Heart left ventricle (tissue), 16 donors: ENCODE measurements at places on chromosomes 5 and 9. TPM values are rescaled to one million over a fixed set of nuclear protein-coding genes. Genes with fewer than 3 reads are reported as not detected.
A peak's percentile ranks its signal among the peaks of the same experiment; 100 is the strongest.

- H3K4me3 ChIP-seq = no peak overlapping the region
- H3K27me3 ChIP-seq = no peaks in the 10 kb centered on the region
- peaks cover 82% of the 10 kb centered on the region for H3K36me3 ChIP-seq
- DNase-seq = no peak
These were observed 47.0 kb downstream of the TJP2 start for GRCh38 chr9:69221036-69221435.

DNA sequence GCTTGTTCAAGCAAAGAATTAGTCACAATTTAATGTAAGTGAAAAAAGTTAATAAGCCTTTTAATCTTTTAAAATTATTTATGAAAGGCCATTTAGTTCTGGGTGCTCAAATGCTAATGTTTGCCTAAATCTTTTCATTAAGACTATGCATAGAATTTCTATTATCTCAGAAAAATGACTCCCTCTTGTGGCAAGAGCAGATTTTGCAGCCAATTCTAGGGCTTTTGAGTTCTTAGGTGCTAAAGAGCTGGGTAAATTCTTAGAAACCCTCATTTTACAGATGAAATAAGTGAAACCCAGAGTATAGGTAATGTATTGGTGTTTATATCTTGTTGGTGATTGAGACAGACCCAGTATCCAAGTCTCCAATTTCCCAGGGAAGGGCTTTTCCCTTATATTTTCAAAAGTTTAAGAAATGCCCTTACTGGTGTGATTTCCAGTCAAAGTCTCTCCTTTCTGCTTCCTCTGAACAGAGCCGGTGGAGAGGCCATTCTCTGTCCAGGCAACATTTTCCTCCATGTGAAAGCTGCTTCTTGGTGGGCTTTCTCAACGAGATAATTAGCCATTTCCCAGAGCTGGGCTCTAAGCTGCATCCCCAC is 24.1 kb upstream of the PCSK5 start:
- H3K36me3 ChIP-seq = no peaks in the 10 kb centered on the region
- no peak overlapping the region for H3K4me3 ChIP-seq
- no peak overlapping the region for H3K27ac ChIP-seq
- peak; percentile 44 for DNase-seq

The CNTNAP3 gene
- total RNA-seq = 12.4 TPM

DNA sequence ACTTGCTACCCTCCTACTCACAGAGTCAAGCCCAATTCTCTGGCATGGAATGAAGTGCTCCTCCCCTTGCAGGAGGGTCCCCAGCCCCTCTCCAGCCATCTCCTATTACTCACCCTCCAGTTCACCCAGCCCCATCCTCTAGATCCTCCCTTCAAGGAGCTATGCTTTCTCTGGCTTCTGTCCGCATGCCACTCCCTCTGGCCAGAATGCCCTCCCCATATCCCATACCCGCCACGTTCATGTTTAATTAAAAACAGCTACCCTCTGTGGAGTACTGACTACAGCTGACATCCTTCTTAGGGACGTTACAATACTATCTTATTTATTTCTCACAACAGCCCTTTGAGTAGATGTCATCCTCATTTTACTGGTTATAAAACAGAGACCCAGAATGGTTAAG is 3.0 kb downstream of the F2R start:
- H3K27ac ChIP-seq = no peak overlapping the region
- H3K27me3 ChIP-seq = peaks cover 25% of the 10 kb centered on the region
- H3K4me1 ChIP-seq = peaks cover 34% of the 10 kb centered on the region
- H3K4me3 ChIP-seq = peak overlapping the region; percentile 83

DNA sequence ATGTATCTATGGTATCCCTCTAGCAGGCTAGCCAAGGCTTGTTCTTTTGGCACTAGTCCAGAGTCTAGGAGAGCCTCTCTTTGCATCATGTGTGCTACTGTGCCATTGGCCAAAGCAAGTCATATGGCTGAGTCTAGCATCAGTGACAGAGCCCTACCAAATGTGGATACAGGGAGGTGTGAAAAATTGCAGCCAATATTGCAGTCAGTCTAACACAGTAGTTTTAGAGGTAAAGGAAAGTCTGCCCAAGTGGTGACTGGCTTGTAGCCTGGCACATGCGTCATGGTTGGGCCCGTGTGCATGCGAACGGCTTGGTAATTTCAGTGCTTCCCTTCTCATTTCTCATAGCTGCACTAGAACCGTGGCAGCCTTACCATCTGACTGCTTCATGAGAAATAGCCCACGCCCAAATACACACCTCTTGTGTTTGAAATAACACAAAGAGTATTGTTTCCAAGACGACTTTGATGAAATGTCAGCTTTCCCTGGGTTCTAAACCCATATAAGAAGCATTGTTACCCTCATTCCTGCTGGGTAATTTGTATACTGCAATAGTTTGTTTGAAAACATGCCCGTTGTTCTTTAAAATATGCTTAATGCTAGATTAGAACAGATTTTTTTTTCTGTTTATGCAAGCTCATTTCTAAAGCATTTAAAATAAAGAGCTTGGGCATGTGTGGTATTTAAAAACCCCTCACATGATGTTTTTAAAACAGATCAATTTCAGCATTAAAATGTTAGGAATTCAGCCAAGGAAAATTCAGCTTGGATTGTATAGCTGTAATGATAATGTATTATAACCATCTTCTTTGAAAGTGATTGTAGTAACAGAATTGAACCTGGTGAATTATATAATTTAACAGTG is 113.2 kb downstream of the TLE4 start:
- H3K4me1 ChIP-seq = no peaks in the 10 kb centered on the region
- no peaks in the 10 kb centered on the region for H3K36me3 ChIP-seq
- DNase-seq = no peak
- H3K27me3 ChIP-seq = no peaks in the 10 kb centered on the region
- H3K27ac ChIP-seq = no peak overlapping the region

The FABP6 gene
- 1.3 TPM for total RNA-seq

- no peak for DNase-seq
- H3K4me1 ChIP-seq = no peaks in the 10 kb centered on the region
- no peaks in the 10 kb centered on the region for H3K27me3 ChIP-seq
- H3K4me3 ChIP-seq = no peak overlapping the region
These were observed 18.5 kb downstream of the STC2 start for GRCh38 chr5:173309731-173310130.

GRCh38 chr9:117734523-117735314 is 30.5 kb downstream of the TLR4 start:
- no peaks in the 10 kb centered on the region for H3K27me3 ChIP-seq
- peaks cover 4% of the 10 kb centered on the region for H3K4me1 ChIP-seq
- no peak overlapping the region for H3K27ac ChIP-seq
- no peak overlapping the region for H3K4me3 ChIP-seq

The CCDC183 gene
- total RNA-seq = 0.99 TPM

DNA sequence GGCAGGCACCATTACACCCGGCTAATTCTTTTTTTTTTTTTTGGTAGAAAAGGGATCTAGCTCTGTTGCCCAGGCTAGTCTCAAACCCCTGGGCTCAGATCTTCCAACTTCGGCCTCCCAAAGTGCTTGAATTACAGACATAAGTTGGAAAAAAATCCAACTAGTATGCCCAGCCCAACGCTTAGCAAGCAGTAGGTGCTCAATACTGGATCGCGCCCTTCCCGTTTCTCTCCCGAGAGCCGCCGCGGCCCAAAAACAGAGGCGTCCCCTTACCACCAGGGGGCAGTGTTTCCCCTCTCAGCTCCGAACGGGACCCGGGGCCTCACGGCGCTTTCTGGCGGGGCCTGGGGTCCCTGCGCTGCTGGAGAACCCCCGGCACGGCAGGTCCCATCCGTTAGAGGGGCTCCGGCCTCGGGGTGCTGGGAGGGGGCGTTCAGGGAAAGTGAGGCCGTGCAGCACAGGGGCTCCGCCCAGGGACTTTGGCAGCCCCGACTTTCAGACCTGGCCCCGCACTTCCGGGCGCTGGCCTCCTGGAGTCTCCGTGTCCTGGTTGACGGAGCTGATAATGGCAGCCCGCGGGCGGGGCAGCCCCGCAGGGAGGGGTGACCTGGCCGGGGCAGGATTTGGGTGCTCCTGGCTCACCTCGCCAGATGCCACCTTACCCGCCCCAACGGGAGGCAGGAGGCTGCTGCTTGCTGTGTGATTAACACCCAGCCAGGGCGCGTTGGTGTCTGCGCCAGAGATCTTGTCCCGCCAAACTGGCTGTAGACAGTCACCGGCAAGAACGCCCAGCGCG is 15.2 kb downstream of the PTGES start:
- H3K27ac ChIP-seq = peak overlapping the region; percentile 48
- peak overlapping the region; percentile 50 for H3K4me3 ChIP-seq
- H3K36me3 ChIP-seq = no peaks in the 10 kb centered on the region
- H3K27me3 ChIP-seq = no peaks in the 10 kb centered on the region
- H3K4me1 ChIP-seq = no peaks in the 10 kb centered on the region

The PPP2R2B gene
- 0.22 TPM for total RNA-seq

- H3K36me3 ChIP-seq = no peaks in the 10 kb centered on the region
- no peaks in the 10 kb centered on the region for H3K27me3 ChIP-seq
- H3K4me3 ChIP-seq = no peak overlapping the region
These were observed 198.3 kb downstream of the PLK2 start for GRCh38 chr5:58261605-58262004.

DNA sequence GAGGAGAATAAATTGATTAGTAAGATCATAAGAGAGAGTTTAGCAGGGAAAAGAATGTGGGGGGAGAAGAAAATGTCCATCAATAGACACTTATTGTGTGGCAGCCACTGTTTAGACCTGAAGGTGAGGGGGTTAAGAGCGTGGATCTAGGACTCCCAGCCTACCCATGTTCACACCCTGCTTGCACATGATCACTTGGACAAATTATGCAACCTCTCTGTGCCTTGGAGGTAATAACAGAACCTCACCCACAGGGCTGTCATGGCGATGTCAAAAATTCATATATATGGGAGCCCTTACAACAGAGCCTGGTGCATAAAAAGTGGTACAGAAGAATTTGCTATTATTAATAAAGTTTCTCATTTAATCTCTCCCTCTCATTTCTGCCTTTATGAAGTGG is 86.0 kb upstream of the EQTN start:
- H3K27ac ChIP-seq = no peak overlapping the region
- H3K4me1 ChIP-seq = no peaks in the 10 kb centered on the region
- DNase-seq = no peak
- H3K4me3 ChIP-seq = no peak overlapping the region
- no peaks in the 10 kb centered on the region for H3K36me3 ChIP-seq

GRCh38 chr9:123656565-123656964 is 273.4 kb downstream of the DENND1A start:
- H3K4me3 ChIP-seq = no peak overlapping the region
- no peaks in the 10 kb centered on the region for H3K36me3 ChIP-seq
- DNase-seq = no peak

The ZDHHC21 gene
- 8.1 TPM for total RNA-seq

DNA sequence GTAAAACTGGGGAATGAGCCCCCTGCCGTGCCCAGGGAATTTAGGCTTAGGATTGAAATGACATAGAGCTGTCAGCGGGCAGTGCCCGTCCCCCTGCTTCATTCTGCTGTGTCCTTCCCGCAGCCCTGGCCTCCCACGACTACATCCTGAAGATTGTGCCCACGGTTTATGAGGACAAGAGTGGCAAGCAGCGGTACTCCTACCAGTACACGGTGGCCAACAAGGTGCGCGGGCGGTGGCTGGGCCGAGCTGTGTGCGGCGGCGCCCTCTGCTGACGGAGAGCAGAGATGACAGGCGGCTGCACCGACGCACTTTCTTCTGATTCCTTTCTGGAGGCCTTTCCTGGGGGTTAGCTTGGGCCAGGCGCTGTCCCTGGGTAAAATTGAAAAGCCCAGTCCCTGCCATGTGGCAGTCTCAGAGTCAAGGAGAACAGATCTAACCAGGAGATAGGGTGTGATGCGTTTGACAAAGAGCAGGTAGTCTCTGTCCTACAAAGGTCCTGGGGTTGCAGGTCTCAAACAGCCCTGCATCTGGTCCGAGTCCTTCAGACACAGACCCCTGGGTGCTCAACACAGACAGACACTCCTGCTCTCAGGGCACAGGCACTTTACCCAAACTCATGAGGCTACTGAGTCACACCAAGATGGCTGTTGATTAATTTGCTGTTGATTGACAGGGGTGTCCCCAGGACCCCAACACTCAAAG is 26.8 kb upstream of the RPL26L1 start:
- peak overlapping the region; percentile 72 for H3K27ac ChIP-seq
- peaks cover 8% of the 10 kb centered on the region for H3K4me1 ChIP-seq
- H3K27me3 ChIP-seq = no peaks in the 10 kb centered on the region
- peak; percentile 76 for DNase-seq
- H3K4me3 ChIP-seq = no peak overlapping the region
- H3K36me3 ChIP-seq = peaks cover 30% of the 10 kb centered on the region

- no peak overlapping the region for H3K27ac ChIP-seq
- H3K4me3 ChIP-seq = no peak overlapping the region
- DNase-seq = no peak
- no peaks in the 10 kb centered on the region for H3K27me3 ChIP-seq
- peaks cover 9% of the 10 kb centered on the region for H3K4me1 ChIP-seq
These were observed 200.4 kb downstream of the SREK1 start for GRCh38 chr5:66344544-66344943.

The ALDOB gene
- total RNA-seq = 0.36 TPM

- H3K27ac ChIP-seq = no peak overlapping the region
- no peaks in the 10 kb centered on the region for H3K4me1 ChIP-seq
- no peak overlapping the region for H3K4me3 ChIP-seq
- H3K36me3 ChIP-seq = no peaks in the 10 kb centered on the region
These were observed 67.5 kb upstream of the PIK3R1 start for GRCh38 chr5:68148096-68148495.

GRCh38 chr5:118956727-118957126 is 31.6 kb downstream of the DTWD2 start:
- H3K4me1 ChIP-seq = peaks cover 3% of the 10 kb centered on the region
- H3K4me3 ChIP-seq = no peak overlapping the region
- no peak for DNase-seq
- H3K27ac ChIP-seq = no peak overlapping the region
- H3K36me3 ChIP-seq = no peaks in the 10 kb centered on the region

DNA sequence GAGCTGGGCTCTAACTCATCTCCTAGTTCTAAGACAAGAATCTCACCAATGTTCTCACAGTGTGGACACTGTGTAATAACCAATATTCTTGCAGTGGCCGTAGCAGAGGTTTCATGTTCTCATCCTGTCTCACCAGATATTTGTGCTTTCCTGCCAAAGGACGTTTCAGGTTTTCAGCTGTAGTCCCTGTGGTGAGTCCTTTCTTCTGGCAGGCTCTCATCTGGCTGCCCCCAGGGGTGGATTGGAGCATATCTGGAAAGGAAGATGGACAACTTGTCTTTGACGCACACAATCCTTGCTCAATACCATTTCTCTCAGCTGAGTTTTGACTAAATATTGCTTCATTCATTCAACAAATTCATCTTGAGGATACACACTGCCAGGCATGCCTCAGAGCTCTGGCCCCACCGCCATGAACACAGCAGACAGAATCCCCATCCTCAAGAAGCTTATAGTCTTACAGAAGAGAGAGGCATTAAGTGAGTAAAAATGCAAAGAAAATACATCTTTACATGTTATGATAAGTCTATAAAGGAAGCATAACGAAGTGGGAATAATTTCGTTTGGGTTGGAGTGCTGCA is 33.8 kb upstream of the NEURL1B start:
- H3K36me3 ChIP-seq = no peaks in the 10 kb centered on the region
- peak; percentile 49 for DNase-seq
- H3K4me1 ChIP-seq = peaks cover 26% of the 10 kb centered on the region
- H3K27ac ChIP-seq = peak overlapping the region; percentile 70
- no peaks in the 10 kb centered on the region for H3K27me3 ChIP-seq

GRCh38 chr9:68798423-68798822 is 93.4 kb downstream of the PIP5K1B start:
- no peak for DNase-seq
- no peaks in the 10 kb centered on the region for H3K27me3 ChIP-seq
- no peak overlapping the region for H3K4me3 ChIP-seq
- H3K27ac ChIP-seq = no peak overlapping the region
- H3K4me1 ChIP-seq = peaks cover 17% of the 10 kb centered on the region

The PKN3 gene
- 16.1 TPM for total RNA-seq

GRCh38 chr5:29061381-29061780 is 2023.0 kb upstream of the CDH9 start:
- no peaks in the 10 kb centered on the region for H3K4me1 ChIP-seq
- no peak overlapping the region for H3K27ac ChIP-seq
- H3K36me3 ChIP-seq = no peaks in the 10 kb centered on the region
- H3K27me3 ChIP-seq = no peaks in the 10 kb centered on the region
- no peak for DNase-seq
- H3K4me3 ChIP-seq = no peak overlapping the region

The IFNA21 gene
- not detected for total RNA-seq
